ENCODE measurements at places on chromosomes 1 and 21.

DNA sequence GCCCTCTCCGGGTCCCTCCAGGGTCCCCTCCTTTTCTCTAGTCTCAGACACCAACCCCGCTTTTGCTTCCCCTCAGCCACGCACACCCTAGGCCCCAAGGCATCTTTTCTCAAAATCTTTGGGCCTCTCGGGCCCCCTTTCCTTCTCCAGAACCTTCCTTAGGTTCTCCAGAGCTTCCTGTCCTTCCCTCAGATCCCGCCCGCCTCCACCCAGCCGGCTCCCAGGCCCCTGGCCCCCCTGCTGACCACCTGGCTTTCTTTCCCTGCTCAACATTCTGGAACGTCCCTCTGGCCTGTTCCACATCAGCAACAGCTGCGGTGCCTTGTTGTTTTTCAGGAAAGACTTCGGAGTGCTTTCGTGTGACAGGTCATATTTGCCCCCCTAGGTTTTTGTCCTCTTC is 1.2 kb downstream of the ZDHHC18 start:
- no peak for DNase-seq

- no peak for DNase-seq
Observed at GRCh38 chr1:238642231-238642630, 744.1 kb upstream of the CHRM3 start.

GRCh38 chr1:93955765-93956164 is 46.5 kb upstream of the GCLM start:
- DNase-seq: no peak

GRCh38 chr1:91283421-91283726 is 121.3 kb downstream of the HFM1 start:
- no peak for DNase-seq

DNA sequence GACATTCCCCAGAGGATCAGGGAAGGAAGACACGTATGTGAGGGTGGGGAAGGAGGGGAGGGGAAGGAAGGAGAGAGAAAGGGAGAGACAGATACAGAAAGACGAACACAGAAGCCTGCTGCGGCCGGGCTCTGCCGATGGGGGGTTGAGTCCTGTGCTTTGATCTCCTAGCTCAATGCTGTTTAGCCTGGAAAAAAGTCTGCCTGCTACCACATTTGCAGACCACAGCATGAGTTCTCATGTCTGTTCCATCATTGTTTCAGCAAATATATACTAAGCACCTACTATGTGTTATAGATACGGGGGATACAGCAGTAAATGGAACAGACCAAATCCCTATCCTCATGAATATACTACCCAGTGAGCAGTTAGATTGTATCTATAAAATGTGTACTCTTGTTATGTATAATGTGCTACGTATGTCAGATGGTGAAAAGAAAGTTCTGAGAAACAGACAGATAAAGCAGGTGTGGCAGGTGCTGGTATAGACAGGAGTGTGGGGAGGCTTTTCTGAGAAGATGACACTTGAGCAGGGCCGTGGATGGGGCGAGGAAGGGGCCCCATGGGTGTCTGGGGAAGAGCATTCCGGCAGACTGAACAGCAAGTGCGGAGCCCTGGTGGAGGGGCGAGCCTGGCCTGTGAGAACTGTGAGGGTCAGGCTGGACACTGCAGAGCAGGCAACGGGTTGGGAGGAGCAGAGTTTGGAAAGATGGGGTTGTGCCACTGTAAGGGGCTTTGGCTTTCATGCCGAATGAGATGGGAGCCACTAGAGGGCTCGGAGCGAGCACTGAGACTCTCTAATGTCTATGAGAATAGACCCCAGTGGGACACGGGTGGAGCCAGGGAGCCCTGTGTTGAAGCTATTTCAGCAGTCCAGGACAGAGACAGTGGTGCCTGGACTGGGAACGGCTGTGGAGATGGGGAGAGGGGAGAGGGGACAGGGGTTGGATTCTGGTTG is 34.1 kb downstream of the KIAA1614 start:
- no peak for DNase-seq
